ENCODE measurements at places on chromosomes 12 and 14. TPM values are rescaled to one million over a fixed set of nuclear protein-coding genes. Genes with fewer than 3 reads are reported as not detected.

- H3K36me3 ChIP-seq: no peaks in the 10 kb centered on the region
- H3K4me1 ChIP-seq: peaks cover 41% of the 10 kb centered on the region
- no peak overlapping the region for H3K4me3 ChIP-seq
Measured at GRCh38 chr12:47751561-47751960, 7.1 kb downstream of the RAPGEF3 start.

- peak overlapping the region; percentile 38 for H3K4me3 ChIP-seq
- H3K27ac ChIP-seq: peak overlapping the region; percentile 81
- peak; percentile 71 for DNase-seq
- H3K4me1 ChIP-seq: peaks cover 60% of the 10 kb centered on the region
- H3K36me3 ChIP-seq: no peaks in the 10 kb centered on the region
- no peaks in the 10 kb centered on the region for H3K27me3 ChIP-seq
Measured at GRCh38 chr14:105060751-105061427, 4.3 kb downstream of the GPR132 start.

- DNase-seq: peak; percentile 53
- no peaks in the 10 kb centered on the region for H3K36me3 ChIP-seq
- H3K4me1 ChIP-seq: peaks cover 9% of the 10 kb centered on the region
- no peak overlapping the region for H3K27ac ChIP-seq
- H3K27me3 ChIP-seq: no peaks in the 10 kb centered on the region
- H3K4me3 ChIP-seq: no peak overlapping the region
Measured at GRCh38 chr14:104563742-104564615, 15.6 kb upstream of the C14orf180 start.

DNA sequence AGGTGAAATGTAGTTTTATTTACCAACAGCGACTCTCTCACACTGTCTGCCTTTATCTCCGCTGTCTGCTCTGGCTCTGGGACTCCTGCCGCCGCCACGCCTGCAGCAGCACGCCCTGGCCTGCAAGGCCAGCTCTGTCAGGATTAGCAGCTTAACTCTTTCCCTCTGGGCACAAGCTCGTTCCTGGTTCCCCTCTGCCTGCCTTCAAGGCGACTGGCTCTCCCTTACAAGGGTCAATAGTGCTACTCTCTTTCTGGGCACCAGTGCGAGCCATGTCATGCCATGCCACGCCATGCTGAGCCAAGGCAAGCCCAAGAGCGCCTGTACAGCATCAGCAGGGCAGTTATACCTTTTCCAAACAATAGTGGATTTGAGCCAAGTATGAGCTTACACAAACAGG, 3.6 kb upstream of the CLEC2B start:
- no peak overlapping the region for H3K4me3 ChIP-seq
- peaks cover 5% of the 10 kb centered on the region for H3K4me1 ChIP-seq
- no peaks in the 10 kb centered on the region for H3K36me3 ChIP-seq
- no peaks in the 10 kb centered on the region for H3K27me3 ChIP-seq
- H3K27ac ChIP-seq: no peak overlapping the region
- no peak for DNase-seq

Gene CAND1
- 92.2 TPM for total RNA-seq

Measured in upper lobe of left lung (tissue), 6 donors.